ENCODE measurements at places on chromosomes 13 and 19. TPM values are rescaled to one million over a fixed set of nuclear protein-coding genes. Genes with fewer than 3 reads are reported as not detected.

ZNF888 gene
- 4.7 TPM for total RNA-seq

CRX gene
- not detected for total RNA-seq

SPACA4 gene
- not detected for total RNA-seq

IZUMO4 gene
- total RNA-seq, result 0.77 TPM

PTBP1 gene
- total RNA-seq, result 154 TPM

CXCL17 gene
- total RNA-seq, result not detected

ZNF578 gene
- 0.64 TPM for total RNA-seq

RDH8 gene
- total RNA-seq, result not detected

NLRP4 gene
- total RNA-seq, result not detected

ZNF600 gene
- total RNA-seq, result 3.3 TPM

MTUS2 gene
- not detected for total RNA-seq

PRTN3 gene
- total RNA-seq, result not detected

RPS16 gene
- 117 TPM for total RNA-seq

KASH5 gene
- total RNA-seq, result not detected

TEX29 gene
- 0.13 TPM for total RNA-seq

PNMA8C gene
- total RNA-seq, result not detected

HSH2D gene
- total RNA-seq, result not detected

PRRG2 gene
- total RNA-seq, result 2.4 TPM
